ENCODE measurements at places on chromosomes 7 and 10.
A peak's percentile ranks its signal among the peaks of the same experiment; 100 is the strongest.

DNA sequence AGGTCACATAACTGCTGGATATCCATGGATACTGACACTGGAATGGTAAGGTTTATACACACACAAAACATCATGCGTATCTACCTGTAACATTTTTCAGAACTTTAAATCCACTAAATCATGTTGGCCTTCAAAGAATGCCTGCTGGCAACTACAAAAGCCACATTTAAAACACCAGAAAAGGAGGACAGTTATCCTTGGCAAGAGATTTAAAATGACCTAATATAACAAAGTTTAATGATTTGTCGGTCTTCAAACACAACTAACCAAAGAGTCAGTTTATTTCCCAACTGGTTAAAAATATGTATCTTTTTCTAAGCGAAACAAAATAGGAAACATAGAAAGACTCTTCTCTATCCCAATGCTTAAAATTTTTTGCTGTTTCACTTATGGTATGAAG is 24.0 kb downstream of the WAPL start:
- peak; percentile 57 for DNase-seq

GRCh38 chr10:62491597-62491996 is 117.4 kb downstream of the ZNF365 start:
- no peak for DNase-seq

- DNase-seq = no peak
Observed at GRCh38 chr10:14327527-14327926, 3.2 kb downstream of the FRMD4A start.

DNA sequence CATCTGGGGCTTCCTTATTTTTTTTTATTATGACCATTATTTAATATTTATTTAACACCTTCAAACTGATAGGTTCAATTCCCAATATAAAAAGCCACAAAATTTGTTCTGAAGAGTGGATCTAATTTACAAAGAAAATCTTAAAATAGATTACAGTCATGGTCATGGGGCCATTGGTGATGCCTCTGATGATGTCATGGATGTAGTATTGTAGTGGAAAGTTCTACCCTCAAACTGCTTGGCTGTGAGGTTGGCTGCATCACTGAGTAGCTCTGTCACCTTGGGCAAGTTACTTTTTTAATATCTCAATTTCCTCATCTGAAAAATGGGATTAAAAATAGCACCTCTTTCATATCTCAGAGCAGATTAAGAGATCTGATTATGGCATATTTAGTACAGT is 128.5 kb downstream of the DKK1 start:
- DNase-seq = peak; percentile 65

DNA sequence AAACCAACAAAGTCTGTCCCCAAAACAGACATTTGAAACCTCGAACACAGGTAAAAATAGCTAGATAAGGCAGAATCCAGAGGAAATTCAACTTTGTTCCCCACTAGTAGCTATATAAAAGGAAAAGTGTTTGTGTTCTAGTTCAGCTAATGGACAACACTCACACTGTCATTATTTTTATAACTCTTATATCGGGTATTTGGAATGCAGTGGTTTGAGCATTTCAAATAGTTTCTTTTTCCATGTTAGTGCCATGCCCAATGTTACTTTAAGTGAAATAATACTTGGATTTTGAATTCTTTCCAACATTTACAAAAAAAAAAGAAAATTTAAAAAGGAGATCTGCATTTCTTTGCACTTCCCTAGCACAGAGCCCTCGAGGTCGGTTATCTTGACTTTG is 213.6 kb downstream of the DOCK4 start:
- DNase-seq = peak; percentile 11

DNA sequence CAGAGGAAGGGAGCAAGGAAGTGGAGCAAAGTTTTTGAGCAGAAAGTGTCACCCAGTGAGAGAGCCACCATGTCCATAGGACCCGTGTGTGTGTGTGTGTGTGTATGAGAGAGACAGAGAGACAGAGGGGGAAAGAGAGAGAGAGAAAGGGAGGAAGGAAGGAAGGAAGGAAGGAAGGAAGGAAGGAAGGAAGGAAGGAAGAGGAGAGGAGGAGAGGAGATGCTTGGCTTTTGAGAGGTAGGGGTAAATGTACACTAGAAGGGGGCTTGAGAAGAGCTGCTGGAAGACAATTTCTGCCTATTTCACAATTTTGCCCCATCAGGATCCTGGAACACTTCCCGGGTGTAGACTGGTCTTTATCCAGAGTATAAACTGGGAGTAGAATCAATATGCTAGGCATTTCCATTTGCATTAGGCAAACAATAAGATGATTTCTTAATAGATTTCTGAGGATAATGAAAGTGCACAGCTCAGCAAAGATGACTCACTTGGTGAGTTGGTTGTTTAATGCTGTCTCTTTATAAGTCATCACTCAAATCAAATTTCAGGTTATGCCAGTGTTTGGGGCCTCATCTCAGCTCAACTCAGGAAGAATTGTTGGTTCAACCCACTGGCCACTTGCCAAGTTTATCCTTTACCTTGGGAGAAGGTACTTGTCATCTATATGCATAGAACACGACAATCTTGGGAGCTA is 70.0 kb upstream of the FAM13C start:
- DNase-seq = peak; percentile 51

GRCh38 chr7:82605247-82605864 is 161.8 kb upstream of the CACNA2D1 start:
- no peak for DNase-seq

DNA sequence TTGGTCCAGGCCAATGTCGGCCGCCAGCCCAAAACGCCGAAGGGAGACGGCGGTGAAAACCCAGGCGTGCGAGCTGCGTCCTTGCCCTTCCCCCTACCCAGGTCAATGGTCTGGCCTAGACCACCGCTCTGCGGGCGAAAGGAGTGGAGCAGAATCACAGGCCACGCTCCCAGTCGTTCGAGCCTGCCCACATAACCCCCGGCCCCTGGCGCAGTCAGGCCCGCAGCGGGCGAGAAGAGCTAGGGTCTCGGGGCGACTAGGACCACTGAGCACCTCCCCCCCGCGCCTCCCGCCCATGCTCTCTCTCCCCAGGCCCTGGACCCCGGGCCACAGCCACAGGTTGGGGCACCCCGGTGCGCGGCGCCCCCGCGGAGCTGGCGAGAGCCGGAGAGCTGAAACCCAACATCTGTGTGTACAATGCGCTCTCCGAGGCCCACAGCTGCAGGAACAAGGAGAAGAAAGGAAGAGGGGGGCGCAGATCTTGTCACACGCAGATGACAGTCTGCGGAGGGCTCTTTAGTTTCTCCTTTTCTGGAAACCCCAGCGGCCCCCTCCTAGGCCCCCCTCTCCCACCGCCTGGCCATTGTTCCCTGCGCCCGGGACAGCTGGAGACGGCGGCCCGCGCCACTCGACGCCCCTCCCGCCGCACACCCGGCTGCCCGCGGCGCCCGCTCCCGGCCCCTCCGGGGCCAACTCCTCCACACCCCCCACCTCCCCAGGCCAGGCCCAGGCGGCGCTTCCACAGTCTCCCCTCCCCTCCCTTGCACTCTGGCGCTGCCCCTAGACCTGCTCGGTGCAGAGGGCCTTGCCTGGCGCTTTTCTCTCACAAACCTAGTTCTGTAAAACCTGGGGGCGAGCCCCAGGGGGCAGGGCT is 355.0 kb downstream of the DNAJB6 start:
- no peak for DNase-seq

DNA sequence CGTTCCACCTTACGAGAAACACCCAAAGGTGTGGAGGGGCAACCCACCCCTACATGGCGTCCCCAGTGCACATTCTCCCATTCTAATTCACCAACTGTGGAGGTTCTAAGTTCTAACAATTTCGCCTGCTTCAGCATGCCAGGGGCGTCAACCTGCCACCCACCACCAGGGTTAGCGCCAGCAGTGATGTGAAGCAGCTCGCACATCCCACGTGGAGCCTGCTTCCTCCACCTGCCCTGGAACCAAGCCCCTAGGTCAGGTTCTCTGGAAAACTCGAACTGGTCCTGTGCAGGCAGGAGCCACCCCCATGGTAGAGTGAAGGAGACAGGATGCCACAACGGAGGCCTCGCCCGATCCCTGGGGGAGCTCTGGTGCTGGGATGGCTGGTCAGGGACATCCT is 33.3 kb upstream of the FXYD4 start:
- no peak for DNase-seq

DNA sequence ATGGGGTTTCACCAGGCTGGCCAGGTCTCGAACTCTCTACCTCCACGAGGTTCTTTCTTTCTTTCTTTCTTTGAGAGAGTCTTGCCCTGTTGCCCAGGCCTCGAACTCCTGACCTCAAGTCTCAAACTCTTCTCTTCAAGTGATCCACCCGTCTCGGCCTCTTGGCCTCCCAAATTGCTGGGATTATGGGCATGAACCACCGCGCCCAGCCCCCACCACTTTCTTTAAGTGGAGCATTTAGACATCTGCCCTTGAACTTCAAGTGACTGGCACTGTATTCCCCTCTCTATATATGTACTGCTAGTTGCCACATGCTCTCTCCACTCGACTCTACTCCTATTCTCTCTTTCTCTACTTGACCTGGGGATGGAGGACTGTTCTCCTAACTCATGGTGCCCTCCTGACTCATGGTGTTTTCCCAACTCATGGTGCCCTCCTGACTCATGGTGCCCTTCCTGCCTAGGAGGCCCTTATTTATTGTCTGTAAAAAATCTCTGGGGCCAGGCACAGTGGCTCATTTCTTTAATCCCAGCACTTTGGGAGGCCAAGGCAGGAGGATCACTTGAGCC is 19.3 kb upstream of the ACHE start:
- no peak for DNase-seq

GRCh38 chr10:94104316-94105000 is 110.7 kb downstream of the PLCE1 start:
- DNase-seq = no peak

DNA sequence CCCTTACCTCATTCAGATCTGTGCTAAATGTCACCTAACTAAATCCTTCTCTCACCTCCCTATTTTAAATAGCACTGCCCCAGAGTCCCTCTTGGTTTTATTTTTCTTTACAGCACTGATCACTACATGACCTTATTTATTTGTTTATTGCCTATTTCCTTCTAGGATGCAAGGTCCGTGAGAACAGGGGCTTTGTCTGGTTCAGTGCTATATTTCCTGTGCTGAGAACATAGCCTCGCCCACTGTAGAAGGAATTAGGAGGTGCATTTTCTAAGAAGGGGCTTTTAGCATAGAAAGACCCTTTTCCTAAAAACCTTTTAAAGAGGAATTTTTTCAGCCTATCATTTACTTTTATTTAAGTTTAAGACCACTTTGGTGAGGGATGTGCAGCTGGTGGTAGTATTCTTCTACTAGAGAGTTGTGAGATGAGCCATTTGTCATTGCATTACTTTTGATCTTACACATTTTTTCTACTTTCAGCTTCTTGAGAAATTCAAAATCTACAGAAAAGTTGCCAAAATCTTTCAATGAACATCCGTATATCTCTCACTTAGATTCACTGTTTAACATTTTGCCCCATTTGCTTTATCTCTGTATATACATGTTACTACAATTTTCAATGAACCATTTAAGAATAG is 13.5 kb upstream of the PCGF5 start:
- DNase-seq = no peak

GRCh38 chr10:88114368-88114767 is 250.9 kb downstream of the PTEN start:
- DNase-seq = no peak

DNA sequence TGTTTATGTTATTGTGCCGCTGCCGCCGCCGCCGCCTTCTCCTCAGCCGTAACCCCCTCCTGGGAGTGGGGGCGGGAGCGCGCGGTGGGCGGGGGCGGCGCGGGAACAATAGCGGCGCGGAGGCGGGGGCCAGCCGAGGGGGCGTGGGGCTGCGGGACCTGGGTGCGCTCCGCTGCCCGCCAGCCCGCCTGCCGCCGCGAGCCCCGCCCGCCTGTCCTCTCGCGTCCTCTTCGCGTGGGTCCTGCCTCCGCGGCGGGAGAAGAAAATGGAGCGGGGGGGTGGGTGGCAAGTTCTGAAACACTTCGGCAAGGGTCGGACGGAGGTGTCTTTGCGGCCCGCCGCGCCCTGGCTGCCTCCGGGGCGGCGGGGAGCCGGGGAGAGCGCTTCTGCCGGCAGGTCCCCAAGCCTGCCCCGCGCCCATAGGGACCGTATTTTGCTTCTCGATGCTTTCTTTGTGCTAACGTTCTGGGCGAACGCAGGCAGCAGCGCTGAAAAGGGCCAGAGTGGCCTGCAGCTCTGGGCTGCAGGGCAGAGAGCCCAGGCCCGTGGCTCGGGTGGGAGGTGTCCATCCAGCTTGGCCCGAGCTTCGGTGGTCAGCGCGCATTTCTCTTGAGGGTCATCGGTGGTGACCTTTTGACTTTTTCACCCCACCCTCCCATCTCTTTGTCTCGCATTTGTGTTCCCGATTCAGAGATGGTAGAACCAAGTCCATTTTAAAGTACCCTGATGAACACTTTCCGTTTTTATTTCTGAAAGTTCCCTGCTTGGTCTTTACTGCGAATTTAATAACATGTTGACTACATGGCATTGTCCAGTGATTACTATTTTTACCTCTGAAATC is 613 bp downstream of the MAPK8 start:
- peak; percentile 36 for DNase-seq

GRCh38 chr10:7773845-7774801 is 13.7 kb downstream of the KIN start:
- DNase-seq = no peak

GRCh38 chr10:5458425-5458824 is 40.9 kb downstream of the CALML5 start:
- DNase-seq = no peak

GRCh38 chr10:18293536-18294510 is 153.6 kb downstream of the CACNB2 start:
- no peak for DNase-seq

DNA sequence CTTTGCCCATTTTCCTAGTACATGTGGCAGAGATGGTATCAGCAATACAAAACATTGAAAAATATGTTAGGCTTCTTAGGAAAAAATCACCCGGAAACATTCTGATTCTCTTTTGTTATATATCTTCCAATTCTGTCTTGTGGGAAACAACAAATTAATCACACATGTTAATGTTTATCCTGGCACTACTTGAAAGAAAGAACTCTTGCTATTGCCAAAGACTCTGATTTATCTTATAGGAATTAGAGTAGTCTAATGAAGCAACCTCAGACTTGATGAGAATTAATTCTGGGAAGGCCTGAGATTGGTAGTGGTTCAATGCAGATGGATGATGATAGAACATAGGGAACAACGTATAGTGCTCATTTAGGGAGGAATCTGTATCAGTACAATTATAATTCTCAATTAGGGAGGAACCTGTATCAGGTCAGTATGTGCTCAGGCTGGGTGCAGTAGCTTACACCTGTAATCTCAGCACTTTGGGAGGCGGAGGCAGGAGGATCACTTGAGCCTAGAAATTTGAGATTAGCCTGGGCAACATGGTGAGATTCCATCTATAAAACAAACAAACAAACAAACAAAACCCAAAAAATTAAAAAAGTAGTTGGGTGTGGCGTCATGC is 50.7 kb downstream of the TAS2R16 start:
- peak; percentile 59 for DNase-seq

- DNase-seq = peak; percentile 76
Observed at GRCh38 chr10:71975871-71976725, 11.9 kb downstream of the CHST3 start.

GRCh38 chr10:101829561-101830315 is 11.5 kb upstream of the OGA start:
- DNase-seq = no peak

DNA sequence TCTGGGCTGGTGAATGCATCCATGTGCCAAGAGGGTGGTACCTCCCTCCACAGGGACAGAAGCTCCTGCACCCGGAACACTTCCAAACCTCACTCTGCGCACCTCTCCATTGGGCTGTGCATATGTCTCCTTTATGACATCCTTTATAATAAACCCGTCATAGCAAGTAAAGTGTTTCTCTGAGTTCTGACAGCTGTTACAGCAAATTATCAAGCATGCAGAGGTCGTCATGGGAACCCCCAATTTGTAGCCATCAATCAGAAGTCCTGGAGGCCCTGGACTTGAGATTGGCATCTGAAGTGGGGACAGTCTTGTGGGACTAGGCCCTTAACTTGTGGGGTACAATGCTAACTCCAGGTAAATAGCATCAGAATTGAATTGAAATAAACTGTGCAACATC is 29.4 kb upstream of the PARD3 start:
- no peak for DNase-seq

Measured in astrocyte (in vitro differentiated cells and primary cell).